ENCODE measurements at places on chromosomes 6 and 20.

DNA sequence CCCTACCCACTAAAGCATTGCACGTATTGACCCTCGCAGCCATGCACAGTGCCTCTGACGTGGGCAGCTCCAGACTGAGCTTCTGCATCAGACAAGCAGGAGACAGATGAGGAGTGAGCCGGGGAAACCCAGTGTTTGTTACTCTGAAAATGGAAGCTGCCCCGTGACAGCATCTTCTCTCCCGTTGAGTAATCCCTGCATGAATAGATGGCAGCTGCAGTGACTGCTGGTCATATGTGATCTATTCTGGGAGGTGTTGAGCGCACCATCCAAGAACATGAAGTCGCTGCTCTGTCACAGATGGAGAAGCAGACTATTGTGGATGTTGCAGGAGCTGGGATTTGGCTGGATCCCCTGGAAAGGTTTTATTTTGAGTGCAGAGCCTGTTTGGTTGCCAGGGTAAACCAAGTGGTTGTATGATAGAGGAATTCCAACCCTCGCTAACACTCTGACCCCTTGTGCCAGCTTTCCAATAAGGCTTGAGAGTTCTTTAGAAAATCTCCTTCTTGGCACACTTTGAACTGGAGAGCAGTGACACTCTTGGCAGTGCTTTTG lies 242.2 kb downstream of the NRN1 start:
- DNase-seq: no peak

- peak; percentile 25 for DNase-seq
These were observed 2.1 kb downstream of the KHDRBS2 start for GRCh38 chr6:62283796-62284411.

- no peak for DNase-seq
These were observed 182.3 kb upstream of the RALGAPA2 start for GRCh38 chr20:20894753-20895152.

DNA sequence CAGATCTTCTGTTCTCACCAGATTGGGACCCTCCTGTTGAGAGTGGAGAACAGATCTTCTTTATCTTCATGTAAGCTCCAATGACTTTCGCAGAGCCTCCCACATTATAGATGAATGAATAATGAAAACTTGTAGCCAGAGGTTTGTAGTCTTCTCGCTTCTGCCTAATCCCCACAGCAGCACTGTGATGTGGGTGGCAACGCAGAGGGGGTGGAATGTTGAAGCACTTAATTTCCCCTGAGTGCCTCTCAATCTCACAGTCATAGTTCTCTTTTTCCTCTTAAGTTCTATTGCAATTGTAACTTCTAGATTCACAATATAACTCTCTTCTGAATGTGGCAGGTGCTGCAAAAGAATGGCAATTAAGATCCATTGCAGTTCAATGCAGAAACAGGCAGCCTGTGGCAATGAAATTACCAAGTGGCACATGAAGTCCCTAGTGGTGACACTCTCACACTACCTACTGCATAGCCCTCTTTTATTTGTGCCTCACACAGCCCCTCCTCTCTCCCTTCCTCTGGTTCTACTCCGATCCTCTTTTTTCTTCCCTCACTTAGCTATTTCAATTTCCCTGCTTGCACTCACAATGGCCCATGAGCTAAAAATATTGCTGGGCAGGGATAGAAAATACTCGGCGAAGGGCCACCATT lies 281.9 kb downstream of the UBE3D start:
- no peak for DNase-seq

GRCh38 chr6:137819740-137820139 lies 47.3 kb upstream of the TNFAIP3 start:
- DNase-seq: no peak

GRCh38 chr6:98056955-98057354 lies 773.9 kb upstream of the MMS22L start:
- DNase-seq: peak; percentile 10

GRCh38 chr6:44064089-44064947 lies 62.9 kb downstream of the MRPL14 start:
- DNase-seq: no peak

DNA sequence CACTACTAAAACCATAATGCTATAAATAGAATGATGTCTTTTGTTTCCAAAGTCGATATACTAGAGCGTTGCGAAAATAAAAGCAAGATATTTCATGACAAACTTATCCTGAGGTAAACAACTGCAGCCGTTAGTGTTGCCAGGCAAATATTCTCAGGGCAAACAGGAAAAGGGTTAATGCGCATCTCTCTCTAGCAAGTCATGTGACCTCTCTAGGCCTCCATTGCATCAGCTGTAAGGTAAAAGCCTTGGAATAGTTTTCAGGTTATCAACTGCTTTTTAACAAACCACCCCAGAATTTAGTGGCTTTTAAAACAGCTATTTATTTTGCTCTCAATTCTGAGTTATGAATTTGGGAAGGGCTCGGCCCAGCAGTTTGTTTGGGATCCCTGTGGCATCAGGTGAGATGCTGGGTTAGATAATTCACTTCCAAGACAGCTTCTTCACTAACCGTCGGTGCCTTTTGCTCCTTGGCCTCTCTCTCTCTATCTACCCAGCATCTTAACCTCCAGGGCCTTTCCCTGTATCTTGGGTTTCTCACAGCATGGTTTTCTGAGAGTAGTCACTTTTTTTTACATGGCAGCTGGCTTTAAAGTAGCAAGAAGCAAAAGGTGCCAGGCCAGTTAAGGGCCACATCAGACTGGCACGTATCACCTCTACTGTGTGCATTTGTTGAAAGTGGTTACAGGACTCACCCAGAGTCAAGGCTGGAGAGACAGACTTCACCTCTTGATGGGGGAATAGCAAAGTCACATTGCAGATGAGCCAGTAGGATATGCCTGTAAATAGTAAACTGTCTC lies 39.2 kb upstream of the LTV1 start:
- DNase-seq: no peak

GRCh38 chr6:106557837-106558236 lies 71.5 kb downstream of the RTN4IP1 start:
- DNase-seq: no peak

- peak; percentile 14 for DNase-seq
These were observed 3.7 kb upstream of the TMEM200A start for GRCh38 chr6:130362128-130362527.

- DNase-seq: no peak
These were observed 2.2 kb downstream of the TAF4 start for GRCh38 chr20:62063315-62063980.

GRCh38 chr20:2840967-2841531 lies 504 bp downstream of the VPS16 start:
- DNase-seq: no peak

- DNase-seq: no peak
These were observed 5.2 kb upstream of the TP53RK start for GRCh38 chr20:46694484-46694883.

DNA sequence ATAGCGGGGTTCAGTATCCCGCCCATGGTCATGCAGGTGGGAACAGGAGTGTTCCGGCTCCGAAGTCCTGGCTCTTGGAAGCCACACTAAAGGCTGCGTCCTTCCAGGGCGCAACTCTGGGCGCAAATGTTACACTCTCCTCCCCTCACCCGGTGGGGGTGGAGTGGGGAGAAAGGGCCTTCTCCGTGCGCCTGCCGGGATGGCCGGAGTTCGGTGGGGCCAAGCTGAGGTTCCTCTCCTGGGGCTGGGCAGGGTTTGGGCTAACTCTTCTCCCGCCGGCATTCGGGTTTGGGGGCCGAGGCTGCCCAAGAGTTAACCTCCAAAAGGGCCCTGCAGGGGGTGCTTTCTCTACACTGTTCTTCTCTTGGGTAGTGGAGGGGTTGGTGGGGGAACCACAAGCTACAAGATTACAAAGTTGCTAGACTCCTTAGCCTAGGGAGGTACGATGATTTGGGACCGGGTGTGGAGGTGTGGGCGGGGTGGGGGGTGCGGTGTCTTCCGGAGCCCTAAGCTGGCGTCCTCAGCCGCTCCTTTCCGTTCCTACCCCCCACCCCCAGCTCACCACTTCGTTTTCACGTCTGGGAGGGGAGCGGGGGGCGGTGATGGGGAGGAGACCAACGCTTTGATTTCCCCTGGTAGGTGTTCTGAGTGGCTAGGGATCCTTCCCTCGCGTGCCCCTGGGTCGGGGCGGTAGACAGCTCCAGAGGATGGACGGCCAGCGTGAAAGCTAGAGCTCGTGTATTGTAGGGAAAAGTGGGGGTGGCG lies 12.3 kb downstream of the NRN1 start:
- no peak for DNase-seq

DNA sequence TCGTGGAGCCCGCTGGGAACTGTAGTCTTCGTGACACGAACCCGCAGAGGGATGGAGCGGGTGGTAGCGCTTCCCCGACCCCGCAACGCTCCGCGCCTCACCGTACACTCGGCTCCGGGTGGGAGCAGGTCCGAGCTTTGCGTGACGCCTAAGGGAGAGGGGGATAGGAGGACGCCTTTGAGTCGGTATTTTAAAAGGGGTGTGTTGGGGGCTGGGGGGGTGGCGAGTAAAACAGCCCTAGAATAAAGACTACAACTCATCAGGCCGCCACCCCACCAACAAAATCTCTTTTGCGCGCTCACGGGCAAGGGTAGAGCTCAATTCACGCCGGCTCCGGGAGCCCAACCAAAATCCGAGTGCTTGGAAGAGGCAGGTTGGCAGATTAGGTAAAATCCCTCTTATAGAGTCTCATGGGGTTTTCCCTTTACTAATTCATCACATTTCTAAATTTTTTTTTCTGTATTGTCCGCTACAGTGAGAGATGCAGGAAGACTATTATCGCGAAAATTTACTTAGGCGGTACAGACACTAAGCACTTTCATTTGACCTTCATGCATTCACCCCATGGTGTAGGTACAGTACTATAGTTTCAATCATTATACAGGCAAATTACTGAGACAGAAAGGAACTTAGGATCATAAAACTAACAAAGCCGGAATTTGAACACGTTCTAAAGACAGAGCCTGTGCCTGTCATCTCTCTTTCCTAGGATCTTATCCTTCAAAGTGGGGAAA lies 706 bp upstream of the SNX14 start:
- DNase-seq: no peak

- no peak for DNase-seq
These were observed 26.5 kb downstream of the THBS2 start for GRCh38 chr6:169227116-169227515.

DNA sequence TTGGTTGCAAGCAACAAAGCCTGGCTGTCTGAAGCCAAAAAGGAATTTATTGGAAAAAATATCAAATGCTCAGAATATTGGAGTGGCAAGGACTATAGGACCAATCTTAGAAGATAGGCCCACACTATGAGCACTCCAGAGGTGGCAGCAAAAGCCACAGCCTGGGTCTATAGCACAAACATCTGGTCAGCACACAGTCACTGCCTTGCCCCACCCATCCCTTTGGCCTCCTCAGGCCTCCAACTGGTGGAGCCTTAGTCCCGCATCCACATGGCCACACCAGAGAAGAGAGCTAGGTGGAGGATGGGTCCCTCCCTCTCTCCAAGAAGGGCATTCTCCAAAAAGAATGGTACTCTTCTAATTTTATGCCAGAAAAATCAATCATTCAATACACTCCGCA lies 14.0 kb downstream of the NUDT3 start:
- DNase-seq: no peak

- no peak for DNase-seq
These were observed 18.6 kb upstream of the PPP1R3G start for GRCh38 chr6:5066456-5067093.

DNA sequence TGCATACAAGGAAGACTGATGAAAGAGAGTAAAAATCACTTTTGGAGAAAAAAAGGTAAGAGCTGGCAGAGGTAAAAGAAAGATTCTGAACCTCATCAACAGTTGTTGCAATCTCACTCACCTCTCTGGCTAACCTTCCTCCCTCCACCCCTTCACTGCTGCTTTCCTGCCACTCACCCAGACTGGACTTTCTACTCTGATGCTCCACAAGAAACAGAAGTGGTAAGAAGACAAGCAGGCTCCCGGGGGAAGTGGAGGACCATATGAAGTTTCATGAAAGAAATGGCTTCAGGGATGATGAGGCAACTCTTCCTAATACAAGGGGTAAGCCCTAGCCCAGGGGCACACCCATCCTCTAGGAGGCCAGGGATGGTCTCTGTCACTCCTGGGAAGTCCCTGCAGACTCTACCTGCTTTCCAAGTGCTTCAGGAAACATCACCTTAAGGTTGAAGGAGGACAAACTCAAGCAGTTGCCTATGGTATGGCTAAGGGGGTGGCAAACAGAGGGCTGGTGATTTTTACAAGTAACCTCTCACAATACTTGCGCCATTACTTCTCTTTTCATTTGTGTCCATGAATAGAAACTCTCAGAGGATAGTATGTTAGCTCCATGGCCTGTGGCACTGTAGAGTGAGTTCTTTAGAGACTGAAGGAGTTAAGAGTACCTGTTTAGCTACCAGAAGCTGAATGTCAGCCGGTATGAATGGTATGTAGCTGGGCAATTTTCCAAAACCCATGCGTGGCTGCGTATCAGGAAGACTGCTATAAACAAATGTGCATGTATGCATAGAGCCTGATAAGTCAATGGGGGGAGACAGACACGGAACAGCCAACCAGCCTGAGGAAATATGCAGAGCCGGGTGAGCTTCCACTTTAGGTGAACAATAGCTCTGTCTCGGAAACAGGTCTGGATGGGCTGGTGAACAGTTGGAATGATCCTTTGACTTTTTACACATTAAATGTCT lies 112.0 kb downstream of the BACH2 start:
- peak; percentile 46 for DNase-seq

DNA sequence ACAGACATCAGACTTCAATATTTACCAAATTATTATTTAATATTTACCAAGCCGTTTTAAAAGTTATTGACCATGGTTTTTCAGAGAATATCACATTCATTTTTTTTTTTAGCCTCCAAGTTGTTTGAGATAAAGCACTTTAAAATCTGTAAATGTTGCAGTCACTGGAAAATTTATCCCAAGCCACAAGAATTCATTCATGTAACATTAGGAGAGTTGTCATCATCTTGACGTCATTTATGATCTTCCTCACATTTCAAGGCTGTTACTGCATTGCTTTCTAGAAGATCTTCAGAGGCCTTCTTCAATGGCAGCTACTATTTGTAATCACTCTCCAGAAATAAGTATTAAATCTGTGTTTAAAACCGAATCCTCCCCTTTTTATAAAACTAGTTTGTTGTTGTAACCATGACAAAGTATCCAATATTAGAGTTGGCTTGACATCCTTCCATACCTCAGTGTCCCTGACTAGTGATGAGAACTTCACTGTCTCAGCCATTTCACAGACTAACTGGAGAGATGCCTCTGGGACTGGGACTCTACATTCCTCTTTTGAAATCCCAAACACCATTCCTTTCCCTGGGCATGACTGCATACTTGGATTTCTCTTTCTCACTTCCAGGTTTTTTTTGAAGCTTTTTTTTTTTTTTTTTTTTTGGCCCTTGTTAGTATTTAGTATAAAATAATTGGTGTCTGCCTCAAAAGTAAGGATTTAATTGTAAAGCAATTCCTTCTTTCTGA lies 100.1 kb downstream of the ZFAND3 start:
- no peak for DNase-seq

GRCh38 chr20:41408156-41408794 lies 41.7 kb upstream of the EMILIN3 start:
- DNase-seq: no peak

All from right renal pelvis (tissue), 4 donors.